ENCODE measurements at places on chromosomes 3 and 15.

DNA sequence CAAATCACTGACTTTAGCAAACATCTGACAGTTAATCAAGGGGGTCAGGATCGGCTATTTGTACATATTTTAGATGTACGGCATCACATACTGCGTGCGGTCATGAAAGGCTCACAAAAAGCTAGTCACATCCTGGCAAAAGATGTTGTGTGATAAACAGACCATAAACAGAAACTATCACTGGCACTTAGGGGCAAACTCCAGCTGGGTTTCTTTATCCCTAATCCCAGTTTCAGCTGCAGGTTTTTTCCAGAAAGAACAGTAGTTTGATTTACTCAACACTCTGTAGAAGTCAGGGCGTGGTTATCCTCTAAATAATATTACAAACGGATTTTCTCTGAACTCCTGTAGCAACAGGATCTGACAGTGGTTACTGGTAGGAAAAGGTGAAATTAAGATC lies 112.4 kb upstream of the BHLHE40 start:
- DNase-seq, result no peak

- DNase-seq, result no peak
Measured at GRCh38 chr3:15342945-15343344, 10.6 kb upstream of the SH3BP5 start.

DNA sequence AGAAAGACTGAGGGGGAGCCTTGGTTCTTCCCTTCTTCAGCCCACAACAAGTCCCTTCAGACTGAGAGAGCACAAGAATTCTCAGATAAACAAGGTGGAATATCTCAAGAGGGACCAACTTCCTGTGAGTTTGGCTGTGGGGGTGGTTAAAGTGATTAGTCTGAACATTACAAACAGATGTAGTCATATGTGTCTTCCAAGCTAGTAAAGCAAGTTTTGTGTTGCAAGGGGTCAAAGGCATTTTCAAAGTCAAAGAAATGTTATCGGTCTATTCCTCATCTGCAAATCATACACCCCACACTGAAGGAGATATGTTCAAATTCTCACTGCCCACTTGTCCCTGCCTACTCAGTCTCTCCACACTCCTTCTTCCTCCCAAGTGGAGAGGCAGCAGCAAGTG lies 242.5 kb downstream of the FAM43A start:
- DNase-seq, result no peak

- DNase-seq, result no peak
Measured at GRCh38 chr3:138842483-138843188, 7.9 kb upstream of the PIK3CB start.

GRCh38 chr3:75254685-75255084 lies 409.4 kb upstream of the FRG2C start:
- no peak for DNase-seq

- no peak for DNase-seq
Measured at GRCh38 chr3:1883534-1883933, 215.1 kb upstream of the CNTN4 start.

DNA sequence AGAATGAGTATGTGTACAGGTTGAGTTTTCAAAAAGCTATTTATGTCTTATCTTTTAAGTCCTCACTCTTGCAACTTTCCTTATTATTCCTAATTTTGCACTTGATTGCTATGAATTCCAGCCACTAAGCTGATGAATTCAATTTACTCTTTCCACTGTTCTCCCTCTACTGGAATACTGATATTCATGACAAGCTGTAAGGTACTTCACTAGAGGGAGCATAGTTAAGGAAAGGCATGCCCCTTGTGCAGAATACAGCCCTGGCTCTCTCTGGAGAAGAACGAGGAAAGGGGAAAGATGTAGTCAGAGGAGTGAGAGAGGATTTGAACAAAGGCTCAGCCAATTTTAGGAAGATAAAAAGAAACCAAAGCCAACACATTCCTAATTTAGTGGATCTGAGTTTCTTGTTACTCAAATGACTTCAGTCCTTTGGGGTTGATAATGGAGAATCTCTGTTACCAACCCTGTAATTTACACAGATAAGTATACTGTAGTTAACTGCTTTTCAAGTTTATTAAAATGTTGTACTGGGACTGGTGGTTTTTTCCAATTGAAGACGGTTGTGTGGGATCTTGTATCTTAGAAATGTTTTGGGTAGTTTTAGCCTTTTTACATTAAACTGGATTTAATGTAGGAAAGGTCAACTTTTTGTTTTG lies 4.0 kb downstream of the SCAANT1 start:
- DNase-seq, result no peak

GRCh38 chr15:65632780-65633375 lies 11.1 kb downstream of the SLC24A1 start:
- no peak for DNase-seq

- DNase-seq, result peak; percentile 36
Measured at GRCh38 chr15:74222240-74223119, 13.6 kb upstream of the CCDC33 start.

DNA sequence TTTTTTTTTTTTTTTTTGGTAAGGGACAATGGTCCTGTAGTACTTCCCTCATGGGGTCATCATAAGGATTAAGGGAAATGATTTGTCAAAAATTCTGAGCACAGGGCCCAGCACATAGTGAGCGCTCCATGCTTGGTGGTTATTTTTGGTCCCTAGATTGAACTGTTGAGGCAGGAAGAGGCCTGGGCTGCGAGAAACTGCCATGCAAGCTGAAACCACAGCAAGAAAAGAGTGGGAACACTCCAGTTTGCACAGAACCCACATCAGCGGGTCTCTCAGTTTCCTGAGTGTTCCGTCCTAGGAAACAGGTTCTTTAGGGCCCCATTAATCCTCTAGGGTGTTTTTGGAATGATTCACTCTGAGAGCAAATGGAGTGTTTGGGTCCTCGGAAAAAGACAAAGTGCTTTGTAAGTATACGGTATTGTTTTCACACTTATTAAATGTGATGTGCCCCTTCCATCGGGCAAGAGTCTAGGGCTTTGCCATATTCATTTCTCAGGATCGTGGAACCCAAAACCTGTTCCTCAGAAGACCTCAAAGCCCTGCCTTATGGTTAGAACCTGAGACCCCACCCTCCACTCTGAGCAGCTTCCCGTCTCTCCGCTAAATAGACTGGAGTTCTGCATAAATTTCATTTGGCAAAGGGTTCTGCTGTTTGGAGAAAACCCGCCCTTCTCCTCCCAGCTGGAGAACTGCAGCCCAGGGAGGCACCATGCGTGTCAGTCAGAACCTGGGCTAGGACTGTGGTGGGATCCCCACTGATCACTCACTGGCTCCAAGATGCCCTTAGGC lies 60.4 kb downstream of the SPSB4 start:
- DNase-seq, result no peak

GRCh38 chr3:105375750-105376511 lies 9.2 kb downstream of the ALCAM start:
- DNase-seq, result no peak

DNA sequence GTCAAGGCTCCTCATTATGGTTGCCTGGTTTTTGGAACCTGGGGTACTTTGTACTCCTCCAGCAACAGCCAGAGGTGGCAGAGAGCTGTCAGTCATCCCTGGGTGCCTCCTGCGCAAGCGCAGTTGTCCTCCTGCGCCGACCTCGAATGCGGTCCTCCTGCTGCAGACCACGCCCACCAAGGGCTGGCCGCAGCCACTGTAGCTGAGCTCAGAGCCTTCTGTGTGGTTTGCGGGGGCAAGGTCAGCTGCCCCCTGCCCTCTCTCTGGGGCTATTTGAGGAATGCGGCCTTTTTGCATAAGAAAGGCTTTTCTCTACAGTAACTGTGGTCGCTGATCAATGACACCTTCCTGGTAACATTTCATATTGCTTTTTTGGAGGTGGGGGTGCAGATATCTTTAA lies 131.3 kb upstream of the SNRPN start:
- DNase-seq, result no peak

- no peak for DNase-seq
Measured at GRCh38 chr3:55270976-55271375, 216.1 kb downstream of the WNT5A start.

DNA sequence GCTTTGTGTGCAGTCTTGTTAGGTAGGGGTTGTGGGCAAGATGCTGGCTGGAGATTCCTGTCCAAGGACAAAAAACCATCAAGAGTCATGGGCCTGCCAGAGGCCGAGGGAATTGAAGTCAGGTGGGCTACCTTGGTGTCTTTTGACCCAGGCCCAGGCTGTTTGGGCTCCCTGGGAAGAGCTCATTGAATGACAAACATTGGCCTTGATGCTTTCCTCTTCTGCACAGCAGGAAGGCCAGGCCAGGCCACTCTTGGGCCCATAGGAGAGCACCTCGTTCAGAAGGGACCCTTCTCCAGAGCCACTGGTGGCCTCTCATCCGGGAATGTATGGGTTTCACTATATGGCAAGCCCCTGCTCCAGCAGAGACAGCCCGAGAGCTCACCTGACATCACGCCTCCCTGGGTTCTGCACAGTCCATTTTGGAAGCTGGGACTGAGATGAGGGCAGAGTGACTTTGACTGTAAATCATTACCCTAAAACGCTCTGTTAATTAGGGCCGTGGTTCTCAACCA lies 169.1 kb downstream of the NSMCE3 start:
- DNase-seq, result no peak

DNA sequence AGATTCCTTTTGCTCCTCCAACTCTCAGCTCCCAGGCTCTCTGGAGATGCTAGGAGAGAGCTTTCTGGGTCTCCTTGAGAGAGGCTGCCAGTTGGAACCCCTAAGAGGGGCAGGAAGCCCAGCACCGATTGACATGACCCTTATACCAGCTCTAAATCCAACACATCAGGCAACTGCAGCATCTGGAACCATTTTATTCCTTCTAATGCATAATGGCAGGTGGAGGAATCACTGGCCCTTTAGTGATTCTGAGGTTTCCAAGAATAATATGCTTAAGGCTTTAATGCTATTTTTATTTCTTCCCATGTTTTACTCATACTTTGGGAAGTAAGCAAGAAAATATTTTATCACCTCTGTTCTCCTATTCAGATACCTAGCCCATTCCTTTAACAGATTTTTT lies 60.3 kb upstream of the TEX264 start:
- DNase-seq, result no peak

DNA sequence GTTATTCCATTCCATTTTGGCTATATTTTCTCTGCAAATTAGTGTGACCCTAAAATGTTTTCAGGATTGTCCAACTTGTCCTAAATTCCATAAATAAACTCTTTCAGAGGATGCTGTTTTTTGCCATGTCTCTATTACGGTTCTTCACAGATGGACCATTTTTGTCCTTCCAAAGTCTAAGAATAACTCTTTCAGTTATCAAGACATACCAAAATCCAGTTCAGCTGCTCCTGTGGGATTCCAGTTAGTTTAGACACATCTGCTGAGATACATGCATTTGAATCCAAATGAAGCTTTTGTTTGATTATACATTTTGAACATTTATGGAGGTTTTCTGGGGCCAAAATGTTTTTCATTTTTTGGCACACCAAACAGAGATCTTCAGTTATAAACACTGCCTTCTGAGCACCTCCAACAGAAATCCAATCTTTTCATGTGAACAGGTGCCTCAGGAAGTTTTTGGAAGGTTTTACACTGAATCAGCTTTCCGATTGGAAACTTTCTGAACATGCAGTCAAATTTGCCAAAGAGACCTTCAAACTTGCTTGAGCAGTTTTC lies 80.7 kb downstream of the TIGIT start:
- DNase-seq, result no peak

GRCh38 chr3:89107461-89108290 lies at the start of gene EPHA3:
TSS of gene EPHA3 (plus strand) at chr3:89107621. CDS start at chr3:89107749, 128 bp downstream.
- peak; percentile 93 for DNase-seq

- no peak for DNase-seq
Measured at GRCh38 chr3:140189267-140189666, 254.3 kb downstream of the CLSTN2 start.

- no peak for DNase-seq
Measured at GRCh38 chr3:10317311-10317960, 3.5 kb downstream of the SEC13 start.

GRCh38 chr3:30516238-30516637 lies 90.2 kb upstream of the TGFBR2 start:
- DNase-seq, result peak; percentile 80

- no peak for DNase-seq
Measured at GRCh38 chr15:98826658-98827057, 178.3 kb downstream of the IGF1R start.

GRCh38 chr15:64092864-64093626 lies 593 bp downstream of the CIAO2A start:
- DNase-seq, result no peak

GRCh38 chr3:197855571-197855970 lies 64.5 kb downstream of the LRCH3 start:
- no peak for DNase-seq

DNA sequence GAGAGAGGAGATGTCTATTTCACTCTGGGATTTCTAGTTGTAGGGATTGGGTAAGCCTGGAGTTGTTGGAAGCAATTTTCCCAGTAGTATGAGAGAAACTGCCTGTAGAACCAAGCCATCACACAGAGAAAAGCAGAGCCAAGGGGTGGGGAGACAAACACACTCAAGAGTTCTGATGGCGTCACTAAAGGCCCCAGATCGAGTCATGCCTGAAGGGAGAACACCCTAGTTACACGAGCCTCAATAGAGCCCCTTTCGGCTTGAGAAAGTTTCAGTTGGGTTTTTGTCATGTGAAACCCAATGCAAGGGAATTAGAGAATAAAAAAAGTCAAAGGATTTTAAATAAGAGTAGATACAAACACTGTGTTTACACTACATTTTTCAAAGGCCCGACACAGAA lies 66.1 kb upstream of the PFN2 start:
- DNase-seq, result no peak

- no peak for DNase-seq
Measured at GRCh38 chr15:56871185-56871584, 47.3 kb upstream of the TCF12 start.

DNA sequence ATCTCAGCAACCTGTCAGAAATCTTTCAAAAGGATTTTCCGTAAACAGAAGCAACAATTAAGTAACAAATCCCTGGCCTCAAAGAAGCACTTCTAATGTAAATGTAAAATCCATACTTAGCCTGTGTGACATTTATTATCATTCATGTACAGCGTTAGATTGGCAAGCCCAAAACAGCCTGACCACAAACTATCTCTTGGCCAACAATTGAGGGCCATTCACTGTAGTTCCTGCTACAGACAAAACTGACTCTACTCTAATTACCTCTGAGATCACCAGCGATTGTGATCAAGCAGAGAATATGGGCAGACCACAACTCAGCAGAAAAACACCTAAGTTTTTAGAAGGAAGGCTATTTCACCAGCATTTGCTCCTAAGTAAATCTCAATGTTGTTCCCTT lies 9.2 kb downstream of the SHQ1 start:
- DNase-seq, result no peak
